ENCODE measurements at places on chromosomes 5 and 9.

GRCh38 chr5:7794311-7794710, 56.6 kb downstream of the CFAP90 start:
- no peak for DNase-seq

DNA sequence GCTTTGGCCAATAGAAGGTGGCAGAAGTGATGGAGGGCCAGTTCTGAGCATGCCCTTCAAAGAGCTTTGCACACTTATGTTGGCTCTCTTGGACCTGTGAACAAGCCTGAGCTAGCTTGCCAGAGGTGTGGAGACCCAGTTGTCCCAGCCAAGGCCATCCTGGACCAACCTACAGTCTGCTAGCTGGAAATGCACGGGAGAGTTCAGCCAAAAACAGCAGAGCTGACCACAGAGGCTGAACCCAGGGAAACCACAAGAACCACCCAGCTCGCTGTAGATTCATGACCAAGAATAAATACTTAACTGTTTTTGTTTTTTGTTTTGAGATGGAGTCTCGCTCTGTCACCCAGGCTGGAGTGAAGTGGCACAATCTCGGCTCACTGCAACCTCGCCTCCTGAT, 65.4 kb upstream of the HAND1 start:
- peak; percentile 4 for DNase-seq

GRCh38 chr5:1799110-1799601, 481 bp downstream of the MRPL36 start:
- DNase-seq: peak; percentile 37

GRCh38 chr5:108798513-108799265, 51.0 kb downstream of the FER start:
- peak; percentile 25 for DNase-seq

DNA sequence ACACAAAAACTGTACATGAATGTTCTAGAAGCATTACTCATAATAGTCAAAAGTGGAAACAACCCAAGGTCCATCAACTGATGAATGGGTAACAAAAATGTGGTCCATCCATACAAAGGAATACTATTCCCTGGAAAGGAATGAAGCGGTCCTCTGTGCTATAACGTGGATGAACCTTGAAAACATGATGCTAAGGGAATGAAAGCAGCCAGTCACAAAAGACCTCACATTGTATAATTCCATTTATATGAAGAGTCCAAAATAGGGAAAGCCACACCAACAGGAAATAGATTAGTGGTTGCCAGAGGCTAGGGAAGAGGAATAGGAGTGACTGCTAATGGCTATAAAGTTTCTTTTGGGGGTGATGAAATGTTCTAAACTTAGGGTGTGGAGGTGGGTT, 22.7 kb upstream of the BARHL1 start:
- DNase-seq: no peak

DNA sequence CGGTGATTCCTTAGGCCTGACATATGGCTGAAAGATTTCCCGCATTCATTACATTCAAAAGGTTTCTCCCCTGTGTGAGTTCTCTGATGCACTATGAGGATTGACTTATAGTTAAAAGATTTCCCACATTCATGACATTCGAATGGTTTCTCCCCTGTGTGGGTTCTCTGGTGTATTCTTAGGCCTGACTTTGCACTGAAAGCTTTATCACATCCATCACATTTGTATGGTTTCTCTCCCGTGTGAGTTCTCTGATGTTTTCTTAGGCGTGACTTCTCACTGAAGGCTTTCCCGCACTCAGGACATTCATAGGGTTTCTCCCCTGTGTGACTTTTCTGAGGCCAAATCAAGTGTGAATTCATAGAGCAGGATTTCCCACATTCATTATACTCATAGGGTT, 35.8 kb downstream of the ZNF782 start:
- peak; percentile 0 for DNase-seq

All from EH (cell line).